ENCODE measurements at places on chromosomes 6 and 20. TPM values are rescaled to one million over a fixed set of nuclear protein-coding genes. Genes with fewer than 3 reads are reported as not detected.

Gene CUL9
- 37.2 TPM for total RNA-seq

Gene COX4I2
- total RNA-seq, result not detected

Gene CYP24A1
- total RNA-seq, result 0.93 TPM

Gene TRIM15
- total RNA-seq, result not detected

Gene GPX5
- total RNA-seq, result not detected

Gene TNFRSF6B
- not detected for total RNA-seq

Gene GGT7
- 64.1 TPM for total RNA-seq
